ENCODE measurements at places on chromosomes 2 and 18. TPM values are rescaled to one million over a fixed set of nuclear protein-coding genes. Genes with fewer than 3 reads are reported as not detected.

Gene DSC2
- not detected for total RNA-seq

Gene C2orf81
- total RNA-seq = 1.5 TPM

DNA sequence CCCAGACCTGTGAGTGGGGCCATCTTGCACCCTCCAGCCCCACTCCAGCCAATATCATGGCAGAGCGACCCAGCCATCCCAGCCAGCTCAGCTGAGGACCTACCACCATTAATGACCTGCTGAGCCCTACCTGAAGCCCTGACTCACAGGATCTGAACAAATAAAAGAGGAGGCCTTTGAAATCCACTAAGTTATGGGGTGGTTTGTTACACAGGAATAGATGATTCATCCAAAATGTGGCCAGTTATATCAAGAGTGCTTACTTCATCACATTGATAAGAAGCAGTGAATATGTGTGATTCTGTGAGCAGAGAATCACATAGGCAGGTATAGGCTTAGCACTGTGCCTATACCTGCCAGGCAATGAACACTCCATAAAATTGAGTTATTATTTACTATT, 34.7 kb upstream of the FAM124B start:
- no peak for DNase-seq

GRCh38 chr2:222450021-222450420, 25.7 kb downstream of the SGPP2 start:
- no peak for DNase-seq
